Dermis blood vessel endothelial cell (primary cell): ENCODE measurements at places on chromosomes 12 and 14.

GRCh38 chr12:51784688-51785087 lies 63.8 kb downstream of the FIGNL2 start:
- DNase-seq = no peak

DNA sequence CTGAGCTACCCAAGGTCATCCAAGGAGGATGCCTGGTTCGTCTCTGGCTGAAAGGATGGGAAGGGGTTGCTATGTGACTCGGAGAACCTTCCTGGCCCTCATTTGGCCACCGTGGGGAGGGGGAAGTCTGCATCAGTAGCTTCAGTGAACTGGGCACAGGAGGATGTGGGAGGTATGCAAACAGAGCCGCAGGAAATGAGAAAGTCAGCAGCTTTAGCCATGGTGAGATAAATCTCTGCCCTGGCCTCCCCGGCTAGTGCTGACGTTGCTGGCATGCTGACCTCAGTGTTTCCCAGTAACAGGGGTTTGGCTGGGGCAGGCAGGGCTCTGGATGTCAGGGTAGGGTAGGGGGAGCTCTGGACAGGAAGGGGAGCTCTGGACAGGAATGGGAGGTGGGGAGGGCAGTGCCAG lies 2.3 kb upstream of the CEBPE start:
- peak; percentile 59 for DNase-seq

DNA sequence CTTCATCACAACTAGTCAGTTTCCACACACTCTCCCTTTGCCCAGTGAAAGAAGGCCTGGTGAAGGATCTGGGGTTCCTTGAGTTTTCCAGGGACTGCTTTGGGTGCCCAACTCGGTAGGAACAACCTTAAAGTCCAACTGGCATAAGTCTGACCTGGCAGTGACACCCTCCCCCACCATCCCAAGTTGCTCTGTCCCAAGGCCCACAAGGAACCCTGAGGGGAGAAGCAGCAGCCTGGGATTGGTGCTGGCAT lies 1.6 kb downstream of the KMT2D start:
- peak; percentile 23 for DNase-seq

DNA sequence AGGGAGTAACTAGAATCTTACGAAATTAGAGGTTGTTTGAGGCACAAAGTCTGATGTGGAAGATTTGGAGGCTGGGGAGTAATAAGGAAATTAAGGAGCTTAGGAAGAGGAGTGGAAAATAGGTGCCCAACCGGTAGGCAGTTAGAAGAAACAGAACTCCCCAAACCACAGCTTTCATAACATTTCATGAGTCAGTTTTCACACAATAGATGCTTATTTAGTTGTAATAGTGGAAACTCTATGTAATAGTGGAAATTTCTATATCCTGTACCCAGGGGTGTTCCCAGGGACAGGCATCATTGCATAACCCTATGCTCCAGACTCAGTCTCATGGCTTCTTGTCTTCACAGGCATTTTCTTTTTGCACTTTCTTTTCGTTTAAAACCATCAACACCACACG lies 8.3 kb downstream of the C3AR1 start:
- no peak for DNase-seq

DNA sequence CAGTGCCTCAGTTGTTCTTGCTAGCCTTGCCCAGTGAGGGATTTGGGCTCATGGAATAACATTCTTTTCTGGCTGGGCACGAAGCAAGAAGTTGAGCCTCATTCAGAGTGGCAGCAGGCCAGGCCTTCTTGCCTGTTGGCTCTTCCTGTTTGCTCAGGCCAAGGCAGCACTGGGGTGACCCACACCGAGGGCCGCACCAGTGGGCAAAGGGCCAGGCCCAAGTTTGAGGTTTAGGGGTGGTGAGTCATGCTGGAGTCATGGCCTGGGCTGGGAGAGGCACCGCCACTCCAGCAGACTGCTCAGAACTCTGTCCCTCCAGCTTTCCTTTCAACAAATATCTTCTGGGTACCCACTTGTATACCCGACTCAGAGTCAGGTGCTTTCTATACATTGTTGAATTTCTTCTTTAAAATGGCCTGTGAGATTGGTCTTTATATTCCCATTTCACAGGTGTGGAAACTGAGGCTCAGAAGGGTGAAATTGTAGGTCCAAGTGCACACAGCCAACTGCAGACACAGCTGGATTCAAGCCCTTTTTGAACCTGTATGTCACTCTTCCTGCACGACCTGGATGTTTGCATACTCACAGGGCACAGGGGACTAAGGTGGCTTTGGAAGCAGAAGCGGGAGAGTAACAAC lies 279.4 kb downstream of the FOXN3 start:
- DNase-seq = peak; percentile 79

- peak; percentile 7 for DNase-seq
These were observed 161.1 kb downstream of the SNAPC1 start for GRCh38 chr14:61923348-61923747.

- DNase-seq = no peak
These were observed 180.9 kb downstream of the CALM1 start for GRCh38 chr14:90577661-90578282.

DNA sequence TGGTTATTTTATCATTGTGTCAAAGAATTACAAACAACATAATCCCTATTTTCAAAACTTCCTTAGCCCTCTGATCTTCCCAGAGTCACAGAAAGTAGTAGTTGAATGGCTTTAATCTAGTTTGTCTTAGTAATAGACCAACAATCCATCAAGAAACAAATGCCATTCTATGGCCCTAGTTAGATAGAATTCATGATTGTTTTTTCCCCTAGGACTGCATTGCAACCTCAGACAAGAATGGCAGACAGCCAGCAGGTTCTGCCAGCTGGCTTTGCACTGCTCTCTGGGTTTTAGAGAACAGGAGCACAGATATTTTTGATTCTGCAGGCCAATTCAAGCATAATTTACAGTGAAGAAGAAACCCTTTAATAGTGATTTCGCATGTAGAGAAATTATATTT lies 33.8 kb downstream of the SYT1 start:
- DNase-seq = peak; percentile 38

DNA sequence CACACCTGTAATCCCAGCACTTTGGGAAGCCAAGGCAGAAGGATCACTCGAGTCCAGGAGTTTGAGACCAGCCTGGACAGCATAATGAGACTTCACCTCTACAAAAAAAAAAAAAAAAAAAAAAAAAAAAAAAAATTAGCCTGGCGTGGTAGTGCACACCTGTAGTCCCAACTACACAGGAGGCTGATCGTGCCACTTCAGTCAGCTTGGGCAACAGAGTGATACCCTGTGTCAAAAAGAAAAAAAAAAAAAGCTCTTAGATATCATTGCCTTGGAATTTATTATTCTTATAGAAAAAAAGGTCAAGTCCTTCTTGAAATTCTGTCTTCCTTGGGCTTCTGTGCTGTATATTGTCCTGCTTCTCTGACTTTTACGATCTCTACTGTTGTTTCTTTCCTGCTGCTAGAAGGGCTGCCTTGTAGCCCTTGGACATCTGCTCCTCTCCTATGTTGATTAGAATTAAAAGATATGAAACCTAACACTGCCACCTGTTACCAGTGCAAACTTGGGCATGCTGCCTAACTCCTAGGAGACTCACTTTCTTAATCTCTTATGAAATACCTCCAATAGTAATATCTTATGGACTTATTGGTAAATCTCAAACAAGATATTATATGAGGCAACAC lies 5.7 kb downstream of the TMEM19 start:
- no peak for DNase-seq

DNA sequence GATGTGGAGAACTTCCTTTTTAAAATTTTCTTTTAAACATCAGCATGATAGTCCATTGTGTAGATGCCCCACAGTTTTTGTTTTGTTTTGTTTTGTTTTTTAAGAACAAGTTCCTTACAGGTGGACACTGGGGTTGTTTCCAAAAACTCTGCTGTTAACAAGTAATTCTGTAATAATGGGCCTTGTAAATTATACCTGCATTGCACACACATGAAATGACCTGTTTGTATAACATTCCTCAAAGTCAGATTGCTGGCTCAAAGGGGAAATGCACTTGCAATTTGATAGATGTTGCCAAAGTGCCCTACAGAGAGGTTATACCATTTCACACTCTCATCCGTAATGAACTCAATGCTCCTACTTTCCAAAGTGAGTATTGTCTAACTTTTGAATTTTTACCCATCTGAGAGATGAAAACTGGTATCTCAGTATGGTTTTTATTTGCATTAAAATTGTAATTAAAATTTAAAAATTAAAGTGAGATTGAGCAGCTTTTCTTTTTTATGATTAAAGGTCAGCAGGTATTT lies 89.2 kb downstream of the SPPL3 start:
- peak; percentile 37 for DNase-seq

GRCh38 chr12:81541121-81541520 lies 218.0 kb downstream of the PPFIA2 start:
- no peak for DNase-seq

DNA sequence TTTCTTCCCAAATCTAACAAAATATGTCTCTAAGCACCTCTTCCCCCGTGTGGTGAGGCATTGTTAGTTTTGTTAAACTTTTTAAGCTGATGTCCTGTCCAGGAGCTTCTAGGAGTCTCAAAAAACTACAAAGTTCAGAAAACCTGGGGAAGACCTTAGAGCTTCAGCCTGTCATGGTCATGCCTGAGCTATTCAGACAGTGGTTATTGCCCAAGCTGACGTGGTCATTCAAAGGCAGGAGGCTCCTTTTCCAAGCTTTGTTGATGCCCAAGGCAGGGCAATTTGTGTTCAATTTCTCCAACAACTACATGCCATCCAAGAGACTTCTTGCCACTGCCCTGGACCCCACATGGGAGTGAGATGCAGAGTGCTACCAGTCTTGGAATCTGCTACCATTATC lies 5.8 kb upstream of the LYZ start:
- DNase-seq = no peak

GRCh38 chr14:70893858-70894291 lies 13.4 kb upstream of the PCNX1 start:
- no peak for DNase-seq

- DNase-seq = no peak
These were observed 23.7 kb upstream of the KRT77 start for GRCh38 chr12:52727037-52727436.

- no peak for DNase-seq
These were observed 238.0 kb downstream of the BCL11B start for GRCh38 chr14:99033951-99034350.

- DNase-seq = no peak
These were observed 132.1 kb upstream of the RTL1 start for GRCh38 chr14:101035466-101036225.

GRCh38 chr12:19970116-19970515 lies 398.2 kb upstream of the PDE3A start:
- no peak for DNase-seq

DNA sequence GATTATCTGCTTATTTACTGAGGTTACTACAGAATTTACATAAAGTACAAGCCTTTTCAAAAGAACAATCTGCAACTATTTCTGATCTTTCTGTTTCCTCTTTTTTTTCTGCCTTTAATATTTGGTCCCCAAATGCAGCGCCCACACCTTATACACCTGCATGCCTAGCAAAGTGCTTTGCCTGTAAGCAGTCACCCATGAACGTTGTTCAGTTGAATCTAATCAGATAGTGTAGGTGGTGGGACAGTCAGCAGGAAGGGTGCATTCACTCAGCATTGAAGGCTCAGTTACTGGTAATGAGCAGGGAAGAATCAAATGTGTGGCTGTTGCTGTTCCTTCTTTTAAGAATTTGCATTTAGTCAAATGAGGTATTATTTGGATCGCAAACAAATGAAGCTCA lies 108.4 kb downstream of the GPR135 start:
- no peak for DNase-seq

GRCh38 chr14:99419905-99420304 lies 60.8 kb downstream of the SETD3 start:
- no peak for DNase-seq
